NCI-H2029 treated with DMSO at 0.1 percent for 48 hours (cell line): ENCODE measurements at places on chromosomes 4 and X.

- no peak for DNase-seq
Measured at GRCh38 chrX:109739625-109740432, 6.8 kb upstream of the ACSL4 start.

- no peak for DNase-seq
Measured at GRCh38 chr4:11548597-11549082, 119.9 kb upstream of the HS3ST1 start.

DNA sequence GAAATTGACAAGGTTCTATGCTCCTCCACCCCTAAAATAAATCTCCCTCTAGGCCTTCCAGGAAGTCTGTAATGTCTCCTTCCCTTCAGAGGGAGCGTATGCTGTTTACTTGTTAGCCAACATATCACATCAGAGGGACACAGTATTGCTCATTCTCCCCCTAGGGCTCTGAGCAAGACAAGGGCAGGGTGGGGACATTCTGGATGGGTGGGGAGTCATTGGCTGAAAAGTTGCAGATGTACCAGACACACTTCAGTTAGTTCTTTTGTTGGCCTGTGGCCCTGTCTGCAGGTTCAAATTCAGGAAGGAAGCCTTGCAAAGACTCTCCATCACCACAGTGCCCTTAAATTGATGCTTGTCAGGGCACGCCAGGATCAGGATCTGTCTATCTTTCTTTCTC is 106.3 kb upstream of the TEX13D start:
- DNase-seq = no peak

DNA sequence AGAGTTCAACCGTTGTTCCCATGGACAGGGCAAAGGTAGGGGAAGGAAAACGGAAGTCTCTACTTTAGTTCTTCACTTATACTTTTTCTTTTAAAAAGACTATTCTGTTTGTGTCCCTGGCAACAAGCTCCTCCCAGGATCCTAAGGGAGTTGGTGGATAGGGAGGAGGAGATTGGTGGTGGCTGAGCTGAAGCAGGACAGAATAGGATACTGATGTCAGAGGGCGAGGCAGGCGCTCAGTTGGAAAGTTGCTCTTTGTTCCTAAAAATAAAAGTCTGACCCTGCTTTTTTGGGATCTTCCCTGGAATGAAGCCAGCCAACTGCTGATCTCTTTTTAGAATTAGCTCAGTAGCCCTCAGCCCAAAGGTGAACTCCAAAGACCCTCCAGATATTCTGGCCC is 104.7 kb downstream of the MGST2 start:
- no peak for DNase-seq

DNA sequence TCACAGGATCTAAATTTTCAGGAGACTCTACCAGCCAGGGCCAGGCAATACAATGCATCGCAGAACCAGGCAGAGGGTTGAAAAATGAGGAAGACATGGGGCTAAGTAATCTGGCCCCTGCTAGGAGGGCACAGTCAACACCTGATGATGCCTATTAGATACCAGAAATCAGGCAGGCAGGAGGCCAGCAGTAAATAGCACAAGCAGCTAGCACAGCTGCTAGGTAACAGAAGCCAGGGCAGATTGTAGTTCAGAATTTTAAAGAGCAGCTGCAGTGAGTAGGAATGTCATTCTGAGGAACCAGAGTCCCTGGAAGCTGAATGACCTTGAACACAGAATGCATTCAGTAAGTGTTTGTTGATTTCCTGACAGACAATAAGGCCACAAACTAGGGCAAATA is 38.8 kb upstream of the TRPC5OS start:
- peak; percentile 26 for DNase-seq

GRCh38 chrX:12958059-12958458 is 16.9 kb upstream of the TMSB4X start:
- DNase-seq = no peak
